NCI-H2081 treated with DMSO at 0.1 percent for 48 hours (cell line): ENCODE measurements at places on chromosomes 13 and 19.

GRCh38 chr19:49952479-49952836, 8.5 kb downstream of the SIGLEC11 start:
- no peak for DNase-seq

- DNase-seq, result no peak
Observed at GRCh38 chr13:112769615-112770014, 79.8 kb downstream of the ATP11A start.

GRCh38 chr13:99290894-99291293, 16.3 kb downstream of the GPR183 start:
- no peak for DNase-seq

DNA sequence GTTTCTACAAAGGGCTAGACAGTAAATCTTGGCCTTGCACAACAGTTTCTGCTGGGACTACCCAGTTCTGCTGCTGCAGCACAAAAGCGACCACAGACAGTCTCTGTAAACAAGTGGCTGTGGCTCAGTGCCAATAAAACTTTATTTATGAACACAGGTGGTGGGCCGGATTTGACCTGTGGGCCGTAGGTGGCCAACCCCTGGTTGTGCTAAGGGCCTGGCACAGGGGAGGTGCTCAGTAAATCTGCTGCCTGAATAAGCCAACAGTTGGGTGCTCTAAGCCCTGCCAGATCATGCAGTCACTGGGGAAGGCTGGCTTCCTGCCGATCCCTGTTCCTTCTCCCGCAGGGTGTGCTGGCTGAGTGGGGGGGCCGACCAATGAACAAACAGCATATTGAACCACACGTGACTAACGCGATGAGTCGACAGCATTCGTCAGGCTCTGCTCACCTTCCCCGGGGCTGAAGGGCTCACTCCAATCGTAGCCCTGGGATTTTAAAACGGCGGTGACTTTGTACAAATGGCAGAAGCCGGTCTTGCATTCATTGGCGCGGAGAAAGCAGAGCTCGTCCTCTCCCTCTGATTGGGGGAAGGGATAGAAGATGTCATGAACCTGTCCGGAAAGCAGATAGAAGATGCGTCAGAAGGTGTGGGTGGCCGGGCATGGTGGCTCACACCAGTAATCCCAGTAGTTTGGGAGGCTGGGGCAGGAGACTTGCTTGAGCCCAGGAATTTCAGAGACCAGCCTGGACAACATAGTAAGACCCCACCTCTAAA, 24.3 kb upstream of the MYDGF start:
- no peak for DNase-seq

GRCh38 chr13:83211301-83211700, 671.0 kb downstream of the SLITRK1 start:
- no peak for DNase-seq

DNA sequence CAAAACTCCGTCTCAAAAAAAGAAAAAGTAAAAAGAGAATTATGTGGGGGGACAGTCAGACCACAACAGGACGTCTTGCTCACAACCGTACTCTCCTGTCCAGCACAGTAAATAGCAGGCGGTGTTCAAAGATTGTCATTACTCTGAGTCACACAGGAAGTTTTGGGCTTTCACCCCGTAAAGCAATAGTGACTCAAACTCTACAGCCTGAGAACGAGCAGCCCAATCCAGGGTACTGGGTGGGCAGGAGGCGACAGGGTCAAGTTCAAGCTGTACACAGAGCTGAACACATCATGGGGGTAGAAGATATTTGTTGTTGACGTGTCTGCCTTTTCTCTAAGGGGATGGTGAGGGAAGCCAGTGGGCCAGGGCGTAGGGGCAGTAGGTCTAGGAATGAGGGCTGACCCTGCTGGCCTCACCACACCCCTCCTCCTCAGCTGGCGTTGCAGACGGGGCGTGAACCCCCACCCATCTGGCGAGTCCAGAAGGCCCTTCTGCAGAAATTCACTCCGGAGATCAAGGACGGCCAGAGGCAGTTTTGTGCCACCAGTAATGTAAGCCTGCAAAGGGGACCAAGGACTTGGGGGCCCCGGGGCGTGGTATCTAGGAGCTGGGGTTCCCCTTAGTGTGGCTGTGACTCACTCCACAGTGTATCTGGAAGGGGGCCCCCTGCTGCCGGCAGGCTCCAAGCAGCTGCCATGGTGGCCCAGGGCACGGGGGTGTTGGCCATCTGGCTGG, 23.3 kb downstream of the PRR12 start:
- no peak for DNase-seq
